ENCODE measurements at places on chromosomes 1 and 21.

- DNase-seq: no peak
These were observed 64.0 kb upstream of the RUNX1 start for GRCh38 chr21:35113064-35113463.

DNA sequence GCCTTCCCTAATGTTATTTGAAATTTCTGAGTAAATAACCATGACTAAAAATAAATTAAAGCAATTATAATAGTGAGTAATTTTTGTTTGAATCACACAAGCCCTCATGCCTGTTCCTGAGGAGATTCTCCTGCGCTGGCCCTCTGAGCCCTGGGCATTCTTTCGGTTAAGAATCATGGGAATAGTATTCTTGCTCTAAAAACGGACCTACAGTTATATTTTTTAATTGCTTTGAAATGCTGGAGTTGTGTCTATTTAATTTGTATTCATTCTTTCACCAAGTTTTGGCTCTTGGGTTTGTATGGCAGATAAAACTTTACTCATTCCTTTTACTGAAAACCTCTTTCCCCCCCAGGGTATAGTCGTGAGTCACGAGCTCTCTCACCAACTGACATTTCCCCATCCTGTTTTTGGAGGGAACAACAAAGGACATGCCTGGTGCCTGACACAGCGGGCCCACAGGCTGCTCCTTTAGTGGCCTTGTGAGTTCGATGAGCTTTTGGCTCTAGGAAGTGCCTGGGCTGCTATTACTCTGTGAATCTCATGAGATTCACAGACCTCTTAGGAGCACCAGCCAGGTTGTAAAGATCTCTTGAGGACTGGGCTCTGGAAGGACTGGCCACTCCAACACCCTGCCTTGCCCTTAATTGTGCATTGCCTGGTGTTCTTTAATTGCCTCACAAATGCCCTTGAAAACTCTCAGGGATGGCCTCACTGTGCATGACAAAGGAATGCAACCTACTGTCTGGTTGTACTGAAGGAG, 58.6 kb downstream of the DDR2 start:
- DNase-seq: no peak

DNA sequence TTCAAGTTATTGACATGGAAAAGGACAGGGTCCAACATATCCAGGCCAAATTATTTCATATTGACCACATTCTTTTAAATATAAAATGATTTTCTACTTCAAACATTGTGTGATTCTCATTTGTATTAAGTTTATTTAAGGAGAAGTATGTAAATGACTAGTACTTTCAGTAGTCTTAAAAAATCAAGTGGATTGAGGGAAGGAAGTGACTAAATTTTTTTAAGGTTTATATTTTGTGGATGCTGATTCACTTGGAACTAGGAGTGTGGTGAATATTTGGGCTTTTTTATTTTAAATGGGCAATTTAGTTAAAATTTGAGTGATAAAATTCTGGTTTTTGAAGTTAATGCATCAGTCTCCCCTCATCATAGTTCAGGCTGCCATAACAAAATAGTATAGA, 10.1 kb downstream of the PRRC2C start:
- no peak for DNase-seq

DNA sequence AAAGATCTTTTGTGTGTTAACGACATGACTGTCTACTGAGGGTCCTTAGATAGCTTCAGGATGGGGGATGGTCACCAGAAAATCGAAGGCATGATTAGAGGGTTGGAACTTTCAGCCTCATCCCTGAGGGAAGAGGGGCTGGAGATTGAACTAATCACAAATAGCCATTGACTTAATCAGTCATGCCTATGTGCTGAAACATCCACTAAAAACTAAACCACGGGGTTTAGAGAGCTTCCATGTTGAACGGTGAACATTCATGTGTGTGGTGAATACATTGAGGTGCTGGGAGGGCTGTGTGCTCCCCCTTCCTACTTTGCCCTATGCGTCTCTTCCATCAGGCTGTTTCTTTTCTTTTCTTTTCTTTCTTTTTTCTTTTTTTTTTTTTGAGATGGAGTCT, 17.0 kb downstream of the RBP7 start:
- DNase-seq: no peak

DNA sequence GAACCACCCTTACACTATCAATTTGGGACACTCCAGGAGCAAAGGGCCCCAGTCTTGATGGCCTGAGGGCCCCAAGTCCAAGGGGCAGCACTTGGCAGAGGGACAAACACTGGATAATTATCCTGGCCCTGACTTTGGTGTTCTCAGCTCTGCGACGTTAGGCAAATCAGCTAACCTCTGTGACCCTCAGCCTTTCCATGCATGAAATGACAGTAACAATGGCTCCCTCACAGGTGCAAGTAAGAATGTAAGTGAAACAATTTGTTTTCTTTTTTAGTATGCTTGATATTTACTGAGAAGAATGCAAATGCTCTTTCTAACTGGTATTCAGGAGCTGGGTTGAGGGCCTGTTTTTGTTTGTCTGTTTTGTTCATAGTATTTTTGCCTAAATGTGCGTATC, 61.6 kb upstream of the PRDX6 start:
- DNase-seq: no peak

Data from muscle of back (tissue), 13 donors.